ENCODE measurements at places on chromosomes 3 and 15.

- DNase-seq, result no peak
Measured at GRCh38 chr15:70778258-70779076, 15.1 kb upstream of the UACA start.

- no peak for DNase-seq
Measured at GRCh38 chr15:28456476-28457395, 76.0 kb downstream of the GOLGA8G start.

GRCh38 chr15:81170511-81170910, 26.2 kb upstream of the IL16 start:
- no peak for DNase-seq

- peak; percentile 28 for DNase-seq
Measured at GRCh38 chr3:17047162-17047561, 162.4 kb downstream of the PLCL2 start.

DNA sequence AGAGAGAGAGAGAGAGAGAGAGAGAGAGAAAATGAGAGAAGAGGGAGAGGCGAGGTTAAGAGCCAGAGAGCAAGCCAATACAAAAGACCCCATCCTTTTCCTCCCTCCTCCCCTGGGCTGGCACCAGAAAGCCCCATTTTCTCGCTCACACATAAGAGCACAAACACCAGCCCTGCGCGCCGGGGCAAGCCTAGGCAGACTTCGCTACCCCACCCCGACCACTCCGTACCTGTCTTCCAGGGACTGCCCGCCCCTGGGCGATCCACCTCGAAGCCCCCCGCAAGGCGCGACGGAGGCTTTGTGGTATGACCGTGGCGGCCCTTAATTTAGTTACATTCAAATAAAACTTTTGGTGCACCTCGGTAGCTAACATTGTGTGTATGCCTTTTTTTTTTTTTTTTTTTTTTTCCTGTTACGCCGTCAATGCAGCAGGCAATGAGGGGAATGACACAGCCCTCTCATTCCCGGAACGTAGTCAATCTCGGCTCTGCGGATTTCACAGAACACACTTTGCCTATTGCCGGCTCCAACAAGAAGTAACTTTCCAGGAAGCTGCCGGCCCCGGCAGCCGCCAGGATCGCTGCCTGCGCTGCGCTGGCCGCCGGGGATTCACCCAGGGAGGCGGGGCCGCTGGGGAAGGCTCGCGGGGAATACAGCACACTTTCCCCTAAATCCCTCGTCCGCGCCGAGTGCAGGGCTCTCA, 7.7 kb downstream of the BCL6 start:
- DNase-seq, result peak; percentile 31

- no peak for DNase-seq
Measured at GRCh38 chr15:52717924-52718323, 38.7 kb upstream of the ATOSA start.

DNA sequence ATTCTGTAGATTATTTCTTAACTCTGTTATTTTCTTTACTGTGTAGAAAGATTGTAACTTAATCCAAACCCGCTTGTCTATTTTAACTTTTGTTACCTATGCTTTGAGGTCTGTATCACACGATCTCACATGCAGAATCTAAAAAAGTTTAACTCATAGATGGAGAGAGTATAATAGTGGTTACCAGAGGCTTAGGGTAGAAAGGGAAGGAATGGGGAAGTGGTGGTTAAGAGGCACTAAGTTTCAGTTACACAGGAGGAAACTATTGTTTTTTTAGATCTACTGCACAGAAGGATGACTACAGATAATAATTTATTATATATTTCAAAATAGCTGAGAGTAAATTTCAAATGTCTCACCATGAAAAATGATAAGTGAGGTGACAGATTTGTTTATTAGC, 515.2 kb downstream of the RSL24D1 start:
- DNase-seq, result no peak

DNA sequence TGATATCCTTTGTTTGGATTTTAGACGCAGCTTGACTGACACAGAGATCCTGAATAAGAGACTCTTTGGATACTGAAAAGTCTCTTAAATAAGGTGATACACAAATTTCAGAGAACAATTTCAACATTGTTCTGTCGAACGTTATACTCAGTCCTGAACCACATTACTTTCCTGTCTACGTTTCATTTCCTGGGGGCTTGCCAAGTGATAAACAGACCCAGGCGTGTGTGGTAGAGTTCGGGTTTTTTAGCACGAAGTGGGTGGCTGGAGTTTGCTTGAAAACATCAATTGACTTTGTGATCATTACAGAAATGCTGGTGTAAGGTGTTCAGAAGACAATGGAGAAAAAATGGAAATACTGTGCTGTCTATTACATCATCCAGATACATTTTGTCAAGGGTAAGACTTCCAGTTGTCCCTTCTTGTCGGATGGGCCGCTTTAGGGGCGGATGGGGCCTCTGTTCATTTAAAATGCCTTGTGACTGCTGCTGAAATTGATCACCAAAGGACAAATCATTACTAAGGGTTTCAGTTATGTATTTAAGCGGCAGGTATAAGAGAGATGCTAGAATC, at the start of gene CD96:
CD96 (plus strand) TSS at position 287 of the 573 bp plus-strand sequence; CDS start at position 339, 52 bp downstream.
- DNase-seq, result no peak

DNA sequence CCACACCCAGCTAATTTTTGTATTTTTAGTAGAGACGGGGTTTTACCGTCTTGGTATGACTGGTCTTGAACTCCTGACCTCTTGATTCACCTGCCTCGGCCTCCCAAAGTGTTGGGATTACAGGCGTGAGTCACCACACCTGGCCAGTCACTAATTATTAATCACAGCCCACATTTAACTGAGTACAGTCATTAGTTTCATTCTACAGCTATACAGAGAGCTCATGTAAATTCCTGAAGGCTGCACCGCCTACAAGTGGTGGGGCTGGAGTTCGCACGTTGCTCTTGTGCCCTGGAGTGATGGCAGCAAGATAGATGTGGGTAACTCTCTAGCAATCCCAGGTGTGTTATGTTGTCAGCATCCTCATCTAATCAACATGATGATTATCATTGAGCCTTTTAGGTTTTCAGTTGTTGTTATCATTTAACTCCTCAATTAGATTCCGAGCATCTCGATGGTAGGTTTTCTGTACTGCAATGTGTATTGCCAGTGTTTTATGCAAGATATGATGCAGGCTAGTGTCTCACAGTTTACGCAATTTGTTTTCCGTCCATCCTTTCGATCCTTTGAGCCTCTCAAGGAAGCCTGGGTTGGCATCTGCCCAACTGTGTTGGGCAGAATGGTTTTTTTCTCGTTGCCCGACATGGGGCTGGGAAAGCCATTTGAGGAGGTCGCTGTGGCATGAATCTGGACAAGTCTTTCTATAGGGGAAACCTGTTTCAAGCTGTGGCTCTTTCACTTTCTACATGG, 216.3 kb downstream of the LPP start:
- no peak for DNase-seq

- DNase-seq, result peak; percentile 56
Measured at GRCh38 chr3:71066356-71066755, 517.2 kb downstream of the FOXP1 start.

DNA sequence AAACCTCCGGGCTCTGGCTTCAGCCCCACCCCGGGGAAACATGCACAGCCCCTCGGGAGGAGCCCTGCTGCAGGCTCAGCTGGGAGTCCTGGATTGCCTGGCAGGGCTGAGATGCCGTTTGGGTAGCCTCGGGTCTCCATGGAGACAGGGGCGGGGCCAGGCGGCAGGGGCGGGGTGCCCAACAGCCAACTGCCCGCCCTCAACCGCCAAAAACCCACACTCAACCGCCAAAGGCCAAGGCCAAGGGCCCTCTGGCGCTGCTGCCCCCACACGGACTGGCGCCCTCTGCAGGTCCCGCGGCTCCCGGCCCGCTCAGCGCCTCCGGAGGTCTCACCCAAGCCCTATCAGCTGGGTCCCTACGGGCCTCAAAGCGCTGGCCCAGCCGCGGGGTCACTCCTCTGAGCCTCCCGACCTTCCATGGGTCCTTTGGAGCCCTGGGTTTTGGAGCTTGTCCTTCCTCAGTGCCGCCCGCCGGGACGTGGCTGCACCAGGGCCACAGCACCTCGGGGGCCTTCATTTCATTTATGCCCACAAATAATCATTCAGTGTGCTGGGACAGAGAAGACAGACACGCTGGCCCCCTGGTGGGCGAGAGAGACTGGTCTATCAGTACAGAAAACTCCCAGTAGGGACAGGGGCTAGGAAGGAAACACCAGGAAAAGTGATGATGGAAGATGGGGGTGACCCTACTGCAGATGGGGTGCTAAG, 33.5 kb upstream of the ACAD9 start:
- DNase-seq, result peak; percentile 89

DNA sequence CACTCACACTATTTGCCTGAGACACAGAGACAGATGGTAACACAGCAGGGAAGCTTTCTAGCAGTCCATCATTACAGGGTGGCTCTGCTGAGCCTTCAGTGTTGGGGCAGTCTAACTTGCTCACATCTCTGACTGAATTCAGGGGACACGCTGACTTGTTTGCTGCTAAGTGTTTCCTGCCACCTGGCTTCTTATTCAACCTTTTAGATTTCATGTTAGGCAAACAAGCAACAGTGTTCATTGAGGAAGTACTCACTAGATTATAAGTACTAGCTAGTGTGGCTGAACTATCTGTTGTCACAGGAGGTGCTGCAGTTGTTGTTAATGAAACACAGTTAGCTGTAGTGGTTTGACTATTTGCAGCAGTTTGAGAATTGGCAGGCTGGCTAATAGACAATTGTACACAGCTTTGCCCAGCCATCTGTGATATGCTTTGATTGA, 37.3 kb downstream of the USF3 start:
- peak; percentile 95 for DNase-seq

- peak; percentile 75 for DNase-seq
Measured at GRCh38 chr3:11236588-11237461, 35.4 kb upstream of the ATG7 start.

- no peak for DNase-seq
Measured at GRCh38 chr15:98413933-98414546, 234.3 kb upstream of the IGF1R start.

DNA sequence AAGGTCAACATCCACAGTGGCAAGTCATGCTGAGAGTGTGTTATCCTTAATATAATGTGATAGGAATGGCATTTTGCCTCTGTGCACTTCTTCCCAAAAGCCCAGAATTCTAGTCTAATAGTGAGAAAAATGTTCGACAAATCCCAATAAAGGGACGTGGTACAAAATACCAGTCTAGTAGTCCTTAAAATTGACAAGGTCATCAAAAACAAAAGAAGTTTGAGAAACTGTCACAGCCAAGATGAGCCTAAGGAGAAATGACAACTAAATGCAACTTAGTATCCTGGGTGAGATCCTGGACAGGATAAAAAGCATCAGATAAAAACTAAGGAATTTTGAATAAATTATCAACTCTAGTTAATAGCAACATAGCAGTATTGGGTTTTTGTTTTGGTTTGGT, 14.4 kb upstream of the ATP13A4 start:
- no peak for DNase-seq

GRCh38 chr3:167467848-167468611, 5.8 kb downstream of the SERPINI2 start:
- DNase-seq, result peak; percentile 72

DNA sequence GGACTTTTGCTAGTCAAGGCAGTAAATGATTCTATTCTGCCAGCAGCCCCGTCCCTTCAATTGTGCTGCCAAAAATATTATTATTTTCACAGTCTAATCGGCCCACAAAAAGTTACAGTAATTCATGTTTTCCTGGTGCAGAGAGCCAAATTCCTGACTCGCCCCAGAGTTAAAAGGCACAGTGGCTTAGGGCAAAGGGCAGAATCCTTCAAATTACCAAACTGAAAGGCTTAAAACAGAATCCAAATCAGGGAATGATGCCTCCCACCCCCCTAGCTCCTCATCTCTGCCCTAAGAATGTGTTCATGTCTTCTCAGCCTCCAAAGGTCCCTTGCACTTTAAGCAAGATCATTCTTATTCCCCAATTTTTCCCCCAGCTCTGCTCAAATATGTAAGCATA, 477.8 kb upstream of the PROK2 start:
- no peak for DNase-seq

- DNase-seq, result peak; percentile 51
Measured at GRCh38 chr3:94114666-94115065, 51.8 kb downstream of the NSUN3 start.

DNA sequence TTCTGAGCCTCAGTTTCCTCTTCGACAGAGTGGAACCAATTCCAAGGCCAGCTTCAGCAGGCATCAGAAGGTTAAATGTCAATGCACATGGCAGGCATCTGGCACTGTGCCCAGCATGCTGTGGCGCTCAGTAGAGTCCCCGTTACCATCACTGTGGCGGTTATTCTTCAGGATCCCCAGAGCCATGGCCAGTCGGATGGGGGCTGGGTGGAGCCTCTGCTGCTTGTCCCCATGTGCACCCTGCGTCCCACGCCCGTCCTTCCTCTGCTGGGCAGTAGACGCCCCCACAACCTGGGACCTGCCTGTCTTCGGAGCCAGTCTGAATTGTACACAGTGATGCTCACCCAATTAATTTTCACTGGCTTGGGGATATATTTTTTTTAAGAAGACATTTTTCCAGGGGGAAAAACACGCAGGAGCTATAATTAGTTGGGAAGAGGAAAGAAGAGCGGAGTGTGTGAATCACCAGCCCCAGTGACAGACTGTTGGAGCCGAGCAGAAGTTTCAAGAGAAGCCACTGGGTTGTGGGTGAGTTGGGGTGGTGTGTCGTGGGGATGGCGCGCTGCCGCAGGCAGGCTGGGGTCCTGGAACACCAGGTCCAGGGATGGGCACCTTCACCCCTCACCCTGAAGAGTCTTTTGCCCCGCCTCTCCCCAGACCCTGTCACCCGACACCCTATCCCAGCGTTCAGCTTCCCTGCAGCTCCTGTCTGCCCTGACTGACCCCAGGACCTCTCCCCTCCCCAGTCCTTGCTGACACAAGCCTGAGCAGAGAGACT, 26.8 kb upstream of the RPL29 start:
- DNase-seq, result peak; percentile 83

- DNase-seq, result no peak
Measured at GRCh38 chr3:4678320-4678719, 185.2 kb downstream of the ITPR1 start.

DNA sequence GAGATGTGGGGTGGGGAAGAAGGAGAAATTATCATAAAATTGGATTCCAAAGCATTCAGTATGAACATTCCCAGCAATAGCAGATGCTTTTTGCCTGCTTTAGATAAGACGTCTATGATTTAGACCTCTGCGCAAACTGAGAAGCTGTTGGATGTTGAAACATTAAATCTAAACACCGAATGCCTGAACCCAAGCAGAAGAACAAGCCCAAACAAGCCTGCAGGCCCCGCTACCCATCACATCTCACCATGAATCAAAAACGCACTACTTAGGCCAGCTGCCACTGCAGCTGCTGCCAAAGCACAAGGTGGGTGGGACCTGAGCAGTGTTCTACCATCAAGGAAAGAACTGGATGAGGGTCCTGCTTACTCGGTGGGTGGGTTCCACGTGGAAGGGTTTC, 24.4 kb upstream of the THBS1 start:
- DNase-seq, result peak; percentile 91

GRCh38 chr3:143001034-143001368, 369 bp upstream of the U2SURP start:
- DNase-seq, result no peak

Data from NCI-H69 (cell line).